Cardiac septum (tissue), 1 donor: ENCODE measurements at places on chromosomes 2 and 18.
A peak's percentile ranks its signal among the peaks of the same experiment; 100 is the strongest.

- DNase-seq: no peak
Observed at GRCh38 chr2:209441541-209441940, 17.7 kb downstream of the MAP2 start.

DNA sequence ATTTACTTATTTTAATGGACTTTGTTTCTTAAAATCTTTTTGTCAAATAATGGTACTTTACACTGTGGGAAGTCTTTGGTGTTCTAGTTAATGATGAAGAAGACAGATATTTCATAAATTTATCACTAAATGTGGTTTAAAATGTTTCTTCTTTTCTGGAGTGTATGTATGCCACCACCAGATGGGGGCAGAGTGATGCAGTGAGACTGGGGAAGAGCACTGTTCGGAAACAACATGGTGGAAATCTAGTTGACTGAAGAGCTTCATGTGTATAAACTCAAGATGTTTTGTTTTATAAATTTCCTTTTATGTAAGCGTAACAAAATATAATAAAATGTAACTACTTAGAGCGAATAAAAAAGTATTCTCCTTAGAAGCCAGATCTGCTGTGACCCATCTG is 195.1 kb downstream of the KCNE4 start:
- DNase-seq: no peak

DNA sequence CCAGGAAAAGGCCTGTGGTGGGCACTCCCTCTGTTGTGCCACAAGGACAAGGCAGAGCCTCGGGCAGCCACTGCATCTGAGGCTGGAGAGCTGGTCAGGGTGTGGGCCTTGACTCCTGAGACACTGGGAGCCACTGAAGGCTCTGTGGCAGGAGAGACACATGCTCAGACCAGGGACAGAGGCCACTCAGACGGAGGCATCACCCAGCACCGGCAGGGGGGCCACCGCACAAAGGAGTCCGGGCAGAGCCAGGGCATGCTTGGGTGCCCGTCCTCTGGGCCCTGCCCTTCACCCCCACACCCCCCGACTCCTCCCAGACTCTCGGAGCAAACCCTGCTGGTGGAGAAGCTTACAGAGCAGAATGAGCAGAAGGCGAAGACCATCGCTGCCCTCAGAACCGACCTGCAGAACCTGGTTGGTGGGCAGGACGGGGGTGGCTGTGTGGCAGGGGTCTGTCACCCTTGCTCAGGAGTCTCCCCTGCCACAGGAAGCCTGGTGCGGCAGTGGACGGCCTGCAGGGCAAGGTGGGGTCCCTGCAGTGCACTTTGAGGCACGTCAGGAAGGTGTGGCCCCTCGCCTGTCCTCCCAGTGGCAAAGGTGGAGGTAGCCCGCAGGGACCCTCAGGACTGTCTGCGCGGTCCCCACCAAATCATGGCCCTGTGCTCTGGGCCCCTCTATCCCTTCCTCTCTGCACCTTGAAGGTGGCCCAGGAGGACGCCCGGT is 26.0 kb downstream of the CROCC2 start:
- DNase-seq: peak; percentile 33

GRCh38 chr2:78586316-78586715 is 439.2 kb upstream of the REG3G start:
- no peak for DNase-seq

- peak; percentile 19 for DNase-seq
Observed at GRCh38 chr2:238703053-238703415, 144.9 kb upstream of the TWIST2 start.

GRCh38 chr18:23151414-23152099 is 16.3 kb downstream of the CABLES1 start:
- DNase-seq: no peak

DNA sequence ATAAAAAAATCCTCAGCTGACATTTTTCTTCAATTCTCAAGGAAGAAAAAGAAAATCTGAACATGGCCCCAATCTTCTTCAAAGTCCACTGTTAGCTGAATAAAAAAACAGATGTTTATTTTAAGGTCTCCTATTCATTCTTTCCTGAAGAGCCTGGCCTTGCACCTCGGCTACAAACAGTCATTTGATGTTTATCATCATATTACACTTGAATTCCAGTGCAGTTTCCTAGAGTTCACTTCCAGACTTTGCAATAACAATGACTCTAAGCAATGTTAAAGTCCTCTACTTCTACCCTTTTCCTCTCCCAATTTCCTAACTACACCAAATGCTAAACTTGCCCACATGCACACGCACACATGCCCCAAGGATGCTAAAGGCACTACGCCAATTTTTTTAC is 70.1 kb downstream of the NOL10 start:
- no peak for DNase-seq

- no peak for DNase-seq
Observed at GRCh38 chr2:241859017-241859435, 332 bp upstream of the PDCD1 start.
